Stimulated activated CD4-positive, alpha-beta T cell treated with anti-CD3 and anti-CD28 coated beads, Interleukin-1b, Interleukin-23, amount 100 ng/mL, for 1 hour (primary cell): ENCODE measurements at places on chromosomes 3 and 15.

DNA sequence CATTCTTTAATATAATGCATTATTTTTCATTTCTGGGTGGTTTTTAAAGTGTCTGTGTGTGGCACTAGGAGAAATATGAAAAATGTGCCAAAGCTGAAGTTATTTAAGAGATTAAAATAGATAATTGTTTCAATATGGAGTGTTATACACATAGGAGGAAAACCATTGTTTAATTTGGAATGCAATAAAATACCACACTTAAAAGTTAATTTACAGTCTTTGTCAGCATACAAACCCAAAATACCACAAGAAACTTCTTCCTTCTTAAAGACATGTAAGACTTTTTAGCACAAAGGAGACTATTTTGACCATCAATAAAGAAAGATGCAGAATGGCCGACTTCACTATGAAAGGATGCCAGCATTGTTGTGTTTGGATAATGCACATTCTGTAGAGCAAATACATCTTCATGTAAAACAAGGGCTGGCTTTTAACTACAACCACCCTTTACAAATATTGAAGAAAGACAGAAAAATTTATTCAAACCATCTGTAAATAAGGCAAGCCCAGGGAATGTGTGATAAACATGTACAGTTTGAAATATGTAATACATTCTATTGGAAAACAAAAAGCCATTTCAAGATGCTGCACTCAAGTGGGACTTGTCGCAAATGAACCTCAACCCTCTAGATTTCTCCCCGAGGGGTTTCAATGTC, 1146.6 kb downstream of the ROBO1 start:
- DNase-seq: no peak

- DNase-seq: no peak
These were observed 7.3 kb downstream of the FYCO1 start for GRCh38 chr3:45988362-45988761.

DNA sequence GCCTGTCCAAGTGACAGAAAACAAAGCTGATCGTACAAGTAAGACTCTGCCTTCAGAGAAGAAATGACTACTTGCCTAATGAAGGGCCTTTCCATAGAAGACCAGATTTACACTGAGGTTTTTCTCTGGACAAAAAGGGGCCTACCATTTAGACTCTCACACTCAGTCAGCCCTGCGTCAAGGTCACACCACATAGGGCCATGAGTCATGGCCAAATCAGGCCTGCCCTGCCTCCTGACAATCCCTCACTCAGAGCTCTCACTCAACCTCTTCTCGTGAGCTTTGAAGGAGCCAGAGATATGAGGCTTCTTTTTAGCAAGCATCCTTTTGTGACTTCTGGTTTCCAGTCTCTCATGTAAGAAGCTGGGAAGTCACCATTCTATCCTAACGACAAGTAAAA, 68.1 kb upstream of the NMNAT3 start:
- no peak for DNase-seq

DNA sequence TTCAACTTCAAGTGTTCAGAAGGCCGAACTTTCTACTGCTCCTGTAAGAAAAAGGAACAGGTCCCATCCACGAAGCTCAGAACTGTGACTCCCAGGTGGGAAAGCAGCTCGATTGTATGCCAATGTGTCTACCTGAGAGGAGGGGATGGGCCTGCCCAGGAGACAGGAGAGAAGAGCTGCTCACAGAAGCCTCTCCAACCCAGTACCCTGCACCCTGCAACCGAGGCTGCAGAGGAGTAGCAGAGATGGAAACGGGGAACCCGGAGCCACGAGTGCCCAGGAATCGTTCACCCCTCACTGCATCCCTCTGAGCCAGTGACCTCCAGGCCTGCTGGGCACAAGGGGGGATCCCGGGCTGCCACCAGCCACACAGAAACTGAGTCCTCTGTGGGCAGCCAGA, 86.5 kb upstream of the PRR23E start:
- DNase-seq: no peak

DNA sequence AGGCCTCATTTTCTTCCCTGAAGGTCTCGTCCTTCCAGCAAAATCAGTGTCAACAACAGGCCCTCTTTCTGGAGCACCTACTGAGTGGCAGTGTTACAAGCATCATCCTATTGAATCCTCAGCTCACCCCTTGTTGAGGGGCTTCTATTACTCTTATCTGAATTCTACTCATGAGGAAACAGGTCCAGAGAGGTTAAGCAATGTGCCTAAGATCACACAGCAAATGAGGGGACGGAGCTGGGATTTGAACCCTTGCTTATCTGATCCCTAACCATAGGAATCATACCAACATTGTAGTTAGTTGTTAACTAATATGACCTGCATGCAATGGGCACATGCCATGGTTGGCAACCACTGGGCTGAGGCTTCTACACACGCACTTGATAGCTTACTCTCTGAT, 63.0 kb downstream of the SLC6A6 start:
- no peak for DNase-seq

- no peak for DNase-seq
These were observed 29.7 kb downstream of the ACAD11 start for GRCh38 chr3:132629928-132630327.

- no peak for DNase-seq
These were observed 157.0 kb downstream of the RYR3 start for GRCh38 chr15:33467816-33468163.

DNA sequence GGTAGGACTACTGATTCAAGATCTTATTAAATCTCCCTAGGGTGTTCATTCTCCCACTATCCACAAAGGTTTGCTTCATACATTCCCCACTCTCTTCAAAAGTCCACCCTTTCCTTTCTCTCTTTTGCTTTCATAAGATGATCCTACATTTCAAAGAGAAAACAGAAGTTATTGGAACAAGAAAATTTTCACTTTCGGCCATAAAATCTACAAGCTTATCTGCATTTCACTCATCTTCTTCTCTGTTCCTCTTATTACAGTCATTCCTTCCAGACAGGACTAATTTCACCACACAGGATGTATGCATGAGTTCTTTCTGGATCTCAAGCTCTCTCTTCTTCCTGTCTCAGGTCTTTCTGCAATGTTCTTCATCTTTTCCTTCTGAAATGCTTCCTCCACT, 238.7 kb downstream of the ISL2 start:
- DNase-seq: no peak

GRCh38 chr3:79167651-79168416, 600.0 kb downstream of the ROBO1 start:
- no peak for DNase-seq

DNA sequence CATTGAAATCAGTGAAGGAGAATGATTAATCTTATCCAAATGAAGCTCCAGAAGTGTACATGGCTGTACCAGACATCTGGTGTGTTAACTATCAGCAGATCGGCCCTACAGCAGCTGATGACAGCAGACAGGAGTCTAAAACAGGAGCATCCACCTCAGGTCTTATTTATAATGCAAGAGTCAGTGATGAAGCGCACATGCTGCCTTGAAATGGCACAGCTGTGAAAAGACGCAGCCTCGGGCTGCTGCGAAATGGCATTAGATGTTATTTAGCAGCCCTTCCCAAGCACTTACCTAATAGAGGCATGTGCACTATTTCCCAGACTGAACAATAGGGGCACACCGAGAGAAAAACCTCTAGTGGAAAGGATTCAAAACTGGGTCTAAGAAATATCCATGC, 472.3 kb upstream of the CBLB start:
- no peak for DNase-seq

GRCh38 chr3:39327746-39328349, 1.7 kb upstream of the CCR8 start:
- DNase-seq: no peak

DNA sequence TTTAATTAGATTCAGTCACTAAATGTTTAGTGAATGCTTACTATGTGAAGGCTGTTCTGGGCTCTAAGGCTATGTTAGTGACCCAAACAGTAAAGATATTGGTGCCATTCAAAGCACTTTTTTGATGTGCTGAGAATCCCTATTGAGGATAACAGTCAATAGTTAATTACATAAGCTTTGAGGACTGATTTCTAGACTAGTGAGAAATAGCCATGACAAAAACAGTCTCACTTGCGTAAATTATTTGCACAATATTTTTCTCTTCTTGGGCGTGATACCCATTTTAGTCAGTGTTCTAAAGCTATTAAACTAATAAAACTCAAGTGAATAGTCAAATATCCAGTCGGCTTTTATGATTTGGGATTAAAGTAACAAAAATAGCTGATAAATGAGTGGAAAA, 74.6 kb downstream of the UBE2E2 start:
- no peak for DNase-seq

DNA sequence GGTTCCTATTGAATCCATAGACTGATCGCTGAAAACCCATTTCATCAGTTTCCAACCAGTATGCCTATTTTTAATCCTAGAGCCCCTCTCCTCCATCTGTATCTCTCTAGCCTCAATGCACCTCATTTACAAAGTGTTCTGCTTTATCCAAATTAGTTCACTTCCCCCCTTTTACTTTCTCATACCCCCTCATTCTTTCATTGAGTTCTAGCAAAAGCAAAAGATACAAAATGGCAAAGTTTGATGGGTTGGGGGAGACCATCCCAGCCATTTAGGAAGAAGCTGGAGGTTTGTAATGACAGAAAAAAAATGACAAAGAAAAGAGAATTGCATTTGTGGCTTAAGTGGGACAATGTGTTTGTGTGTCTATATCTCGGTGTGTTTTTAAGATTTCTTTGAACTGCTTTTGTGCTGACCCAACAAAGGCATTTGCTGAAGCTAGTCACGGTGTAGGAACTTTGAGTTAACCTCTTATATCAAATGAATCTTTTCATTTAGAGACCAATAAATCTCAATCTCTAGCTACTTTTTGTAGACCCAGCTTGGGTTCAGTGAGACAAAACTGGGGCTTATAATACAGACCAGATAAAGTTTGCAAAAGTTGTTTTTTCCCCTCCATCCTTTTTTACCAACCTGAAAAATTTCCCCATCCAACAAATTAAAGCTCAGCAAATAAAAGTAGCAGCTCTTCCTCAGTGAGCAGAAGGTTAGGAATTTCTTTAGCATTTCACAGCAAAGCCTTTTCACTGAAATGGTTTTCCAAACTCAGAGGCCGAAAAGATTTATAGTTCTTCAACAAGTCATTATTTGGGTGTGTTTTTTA, 18.7 kb downstream of the NR2F2 start:
- no peak for DNase-seq

DNA sequence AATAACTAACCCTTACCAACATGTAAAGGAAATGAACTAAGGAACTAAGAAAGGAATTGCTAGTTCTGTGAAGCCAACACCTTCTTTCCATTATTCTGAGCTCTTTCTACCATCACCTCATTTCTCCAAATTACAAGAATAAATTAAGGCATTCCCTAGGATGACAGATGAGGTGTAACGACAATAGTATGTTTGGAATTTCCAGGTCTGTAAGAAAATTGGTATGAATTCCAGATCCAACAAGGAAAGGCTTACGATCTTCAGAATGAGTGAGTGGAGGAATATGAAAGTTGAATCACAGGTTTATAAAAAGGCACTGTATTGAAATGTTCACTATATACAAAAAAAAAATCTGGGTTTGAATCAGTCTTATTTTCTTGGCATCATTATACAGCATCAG, 4.5 kb upstream of the NANOGP8 start:
- no peak for DNase-seq

GRCh38 chr3:129829640-129830039, 63.9 kb downstream of the TMCC1 start:
- DNase-seq: no peak

GRCh38 chr3:77247817-77248216, 207.9 kb downstream of the ROBO2 start:
- DNase-seq: no peak

DNA sequence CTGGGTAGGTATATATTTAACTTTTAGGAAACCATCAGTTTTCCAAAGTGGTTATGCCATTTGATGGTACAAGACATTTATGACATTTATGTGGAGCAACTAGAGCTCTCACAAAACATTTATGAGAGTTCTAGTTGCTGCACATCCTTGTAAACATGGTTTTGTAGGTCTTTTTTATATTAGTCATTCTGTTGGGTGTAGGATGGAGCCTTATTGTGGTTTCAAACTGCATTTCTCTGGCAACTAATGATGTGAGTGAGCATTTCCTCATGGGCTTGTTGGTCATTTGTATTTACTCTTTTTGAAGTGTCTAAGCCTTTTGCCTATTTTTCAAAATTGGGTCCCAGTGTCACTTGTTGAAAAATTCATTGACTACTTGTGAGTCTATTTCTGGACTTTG, 45.7 kb upstream of the MGLL start:
- DNase-seq: no peak

DNA sequence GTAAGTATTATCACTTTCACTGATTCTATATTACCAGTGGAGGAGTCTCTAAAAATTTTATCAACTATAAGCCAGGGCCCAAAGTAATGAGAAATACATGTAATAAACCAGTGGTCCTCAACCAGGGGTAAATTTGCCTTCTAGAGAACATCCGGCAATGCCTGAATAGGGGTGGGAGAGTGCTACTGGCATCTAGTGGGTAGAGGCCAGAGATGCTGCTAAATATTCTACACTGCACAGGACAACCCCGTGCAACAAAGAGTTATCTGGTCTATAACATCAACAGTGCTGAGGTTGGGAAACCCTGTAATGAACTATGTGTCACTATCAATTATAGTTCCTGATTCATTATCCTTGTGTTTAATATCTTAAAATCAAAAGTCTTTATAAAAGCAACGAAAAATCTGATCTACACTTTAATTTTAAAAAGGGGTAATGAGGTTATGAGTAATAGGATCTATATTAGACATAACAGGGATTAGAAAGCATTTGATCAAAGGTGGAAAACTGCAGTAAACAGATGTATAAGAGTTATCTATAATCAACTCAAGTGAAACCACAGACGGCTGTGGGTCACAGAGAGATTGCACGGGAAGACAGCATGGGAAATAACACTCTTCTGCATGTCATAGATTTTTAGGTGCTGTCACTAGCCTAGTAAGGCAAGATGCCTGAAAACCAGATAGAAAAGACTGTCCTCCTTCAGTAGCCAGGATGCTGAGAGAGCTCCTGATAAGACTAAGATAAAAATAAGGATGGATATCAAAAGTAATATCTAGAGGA, 2.0 kb downstream of the LYSMD2 start:
- no peak for DNase-seq

- no peak for DNase-seq
These were observed 52.4 kb downstream of the KLHL25 start for GRCh38 chr15:85742186-85742821.

- DNase-seq: no peak
These were observed 36.8 kb downstream of the MUC4 start for GRCh38 chr3:195774917-195775316.

DNA sequence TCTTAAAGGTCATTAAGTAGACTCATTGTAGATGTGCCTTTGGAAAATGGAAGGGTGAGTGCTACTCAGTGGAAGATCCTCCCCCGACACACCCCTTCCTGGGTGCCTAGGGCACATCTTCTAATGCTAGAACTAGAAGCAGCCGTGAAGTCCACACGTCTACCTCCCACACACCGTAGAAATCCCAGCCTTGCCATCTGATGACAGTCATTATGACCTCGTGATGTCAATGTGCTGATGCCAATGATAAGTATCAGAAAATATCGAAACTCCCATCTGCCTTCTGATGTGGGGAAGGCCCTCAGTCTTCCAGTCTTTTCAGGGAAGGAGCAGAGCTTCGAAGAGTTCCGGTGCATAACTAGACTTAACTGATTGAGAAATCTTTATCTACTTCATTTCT, 282.1 kb upstream of the ROPN1 start:
- DNase-seq: no peak

- DNase-seq: no peak
These were observed 99.5 kb upstream of the KCNMB2 start for GRCh38 chr3:178436773-178437172.
